Left cardiac atrium (tissue), 4 donors: ENCODE measurements at places on chromosomes 12 and 14.
A peak's percentile ranks its signal among the peaks of the same experiment; 100 is the strongest.

- no peak for DNase-seq
Measured at GRCh38 chr12:32261638-32262037, 137.7 kb upstream of the FGD4 start.

GRCh38 chr14:54652605-54653052, 85.7 kb downstream of the SAMD4A start:
- DNase-seq, result peak; percentile 76

GRCh38 chr12:25712169-25712568, 159.1 kb upstream of the LMNTD1 start:
- DNase-seq, result no peak

- no peak for DNase-seq
Measured at GRCh38 chr12:50200552-50201273, 33.5 kb upstream of the CERS5 start.

DNA sequence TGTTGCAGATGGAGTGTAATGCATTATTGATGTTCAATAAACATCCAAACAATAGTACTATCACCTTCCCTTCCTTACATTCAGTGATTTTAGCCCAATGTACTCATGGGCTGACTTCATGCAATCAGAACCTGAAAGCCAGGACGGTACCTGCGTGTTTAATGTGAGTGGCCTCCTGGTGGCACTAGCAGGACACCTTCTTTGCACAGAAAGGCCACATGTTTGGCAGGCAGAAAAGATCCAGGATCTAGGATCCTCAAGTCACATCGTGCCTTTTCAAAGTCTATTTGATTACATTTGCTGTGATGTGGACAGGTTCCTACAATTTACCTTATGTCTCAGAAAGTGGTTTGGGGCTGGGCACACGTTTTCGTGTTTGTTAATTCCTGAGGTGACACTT, 82.9 kb downstream of the NEDD1 start:
- no peak for DNase-seq

GRCh38 chr14:96564389-96564788, 62.2 kb downstream of the PAPOLA start:
- DNase-seq, result no peak

DNA sequence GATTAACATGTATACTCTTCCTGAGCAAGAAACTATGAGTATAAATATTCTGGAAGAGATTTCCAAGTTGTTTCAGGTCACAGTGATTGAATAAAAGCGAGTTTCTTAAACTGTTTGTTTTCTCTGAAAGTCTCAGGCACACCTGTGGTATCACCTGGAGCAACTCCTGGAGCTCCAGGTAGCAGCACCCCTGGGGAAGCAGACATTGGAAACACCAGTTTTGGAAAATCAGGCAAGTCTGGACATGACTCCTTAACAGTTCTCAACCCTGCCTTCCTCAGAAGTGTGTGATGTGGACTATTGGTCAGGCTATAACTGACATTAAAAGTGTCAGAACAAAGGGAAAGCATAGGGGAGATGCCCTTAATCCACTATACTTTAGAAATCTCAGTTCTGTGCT, 217.6 kb upstream of the CNTN1 start:
- no peak for DNase-seq

DNA sequence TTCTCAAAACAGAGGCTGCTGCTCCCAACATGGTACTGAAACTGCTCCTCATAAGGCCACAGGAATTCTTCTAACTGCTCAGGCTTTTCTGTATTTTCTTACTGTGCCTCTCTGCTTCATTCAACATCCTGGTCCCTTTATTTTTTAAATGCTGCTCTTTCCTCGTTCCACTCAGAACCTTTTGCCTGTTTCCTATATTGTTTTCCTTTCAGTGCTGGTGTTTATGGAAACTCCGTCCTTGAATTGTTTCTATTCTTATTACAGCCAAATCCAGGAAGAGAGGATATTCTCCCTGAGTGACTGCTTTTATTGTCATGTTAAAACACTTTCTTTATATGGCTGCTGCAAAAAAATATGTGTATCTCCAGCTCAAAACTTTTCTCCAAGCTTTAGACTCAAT, 173.0 kb upstream of the E2F7 start:
- DNase-seq, result no peak

GRCh38 chr14:86299994-86300393, 770.0 kb downstream of the FLRT2 start:
- no peak for DNase-seq

DNA sequence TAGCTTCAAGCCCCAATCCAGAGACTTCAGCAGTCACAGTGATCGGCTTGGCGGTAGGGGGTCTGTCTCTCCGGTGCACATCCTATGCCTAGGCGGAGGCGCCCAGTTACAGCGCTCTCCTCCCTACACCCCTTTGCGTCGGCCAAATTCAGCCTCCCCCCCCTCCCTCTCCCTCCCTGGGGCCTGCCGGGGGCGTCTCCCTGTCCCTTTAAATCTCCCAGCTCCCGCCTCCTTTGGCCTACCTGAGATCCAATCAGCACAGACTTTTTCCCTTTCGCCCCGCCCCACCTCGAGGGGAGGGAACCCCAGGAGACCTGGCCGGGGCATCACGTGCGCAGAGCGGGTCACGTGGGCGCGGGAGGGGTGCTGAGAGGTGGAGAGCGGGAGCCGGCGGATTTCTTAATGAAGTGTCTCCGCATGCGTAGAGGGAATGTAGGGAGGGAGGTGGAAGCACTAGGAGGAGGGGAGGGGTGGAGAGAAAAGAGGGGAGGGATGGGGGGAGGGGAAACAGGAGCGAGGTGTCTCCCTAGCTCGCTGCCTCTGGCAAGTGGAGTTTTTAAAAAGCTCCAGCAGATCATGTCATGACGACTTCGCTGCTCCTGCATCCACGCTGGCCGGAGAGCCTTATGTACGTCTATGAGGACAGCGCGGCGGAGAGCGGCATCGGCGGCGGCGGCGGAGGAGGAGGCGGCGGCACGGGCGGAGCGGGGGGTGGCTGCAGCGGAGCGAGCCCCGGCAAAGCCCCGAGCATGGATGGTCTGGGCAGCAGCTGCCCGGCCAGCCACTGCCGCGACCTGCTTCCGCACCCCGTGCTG, at the start of gene HOXC13:
HOXC13 (plus strand) TSS at position 506 of the 815 bp plus-strand sequence; CDS start at position 582, 76 bp downstream.
- DNase-seq, result no peak

GRCh38 chr12:123089631-123090353, 61.1 kb downstream of the PITPNM2 start:
- no peak for DNase-seq

GRCh38 chr12:1880876-1881275, 37.6 kb downstream of the CACNA2D4 start:
- DNase-seq, result no peak

DNA sequence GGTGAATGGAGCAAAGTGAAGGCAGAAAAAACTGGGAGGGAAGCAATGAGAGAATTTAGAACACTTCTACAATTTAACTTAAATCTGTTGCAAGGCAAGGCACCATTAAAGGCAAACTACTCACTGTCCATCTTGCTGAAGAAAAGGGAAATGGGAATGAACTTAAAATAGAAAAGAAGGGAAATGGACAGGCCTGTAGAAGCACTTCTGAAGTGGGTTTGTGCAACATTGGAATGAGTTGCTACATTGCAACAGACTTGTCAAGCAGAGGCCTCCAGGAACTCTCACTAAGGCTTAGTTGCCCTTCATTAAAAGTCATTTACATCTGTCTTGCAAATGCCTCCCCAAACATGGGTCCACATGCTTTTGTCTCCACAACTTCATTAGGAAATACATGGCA, 13.7 kb upstream of the OR10AD1 start:
- DNase-seq, result no peak

GRCh38 chr12:25364529-25365339, 114.0 kb upstream of the KRAS start:
- no peak for DNase-seq

GRCh38 chr12:53219956-53220693, 11.9 kb downstream of the RARG start:
- peak; percentile 73 for DNase-seq

DNA sequence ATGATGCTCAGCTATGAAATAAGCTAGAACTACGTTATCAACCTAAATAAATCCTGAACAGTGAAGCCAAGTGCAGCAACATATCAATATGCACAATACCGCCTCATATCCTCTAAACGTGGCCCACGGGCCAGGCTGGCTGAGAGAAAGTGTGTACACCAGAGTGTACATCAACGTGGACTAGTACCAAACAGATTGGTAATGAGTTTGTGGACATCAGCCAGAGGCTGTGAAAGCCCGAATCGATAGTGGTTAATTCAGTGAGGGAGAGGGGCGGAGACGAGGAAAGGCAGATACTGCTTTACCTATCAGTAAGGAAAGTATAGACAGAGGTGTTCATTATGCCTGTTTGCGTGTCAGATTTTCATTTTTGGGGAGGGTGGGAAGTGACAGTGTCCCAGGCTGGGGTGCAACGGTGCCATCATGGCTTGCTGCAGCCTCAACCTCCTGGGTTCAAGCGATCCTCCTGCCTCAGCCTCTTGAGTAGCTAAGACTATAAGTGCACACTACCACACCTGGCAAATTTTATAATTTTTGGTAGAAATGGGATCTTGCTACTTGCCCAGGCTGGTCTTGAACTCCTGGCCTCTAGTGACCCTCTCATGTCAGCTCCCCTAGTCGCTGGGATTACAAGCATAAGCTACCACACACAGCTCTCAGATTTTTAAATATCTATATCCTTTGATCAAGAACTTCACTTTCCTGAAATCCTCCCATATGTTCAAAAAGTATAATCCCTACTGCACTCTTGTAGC, 50.1 kb downstream of the ANAPC7 start:
- no peak for DNase-seq

- DNase-seq, result no peak
Measured at GRCh38 chr12:68065687-68066086, 76.4 kb downstream of the IFNG-AS1 start.

- no peak for DNase-seq
Measured at GRCh38 chr14:58455593-58456265, 28.2 kb downstream of the KIAA0586 start.

DNA sequence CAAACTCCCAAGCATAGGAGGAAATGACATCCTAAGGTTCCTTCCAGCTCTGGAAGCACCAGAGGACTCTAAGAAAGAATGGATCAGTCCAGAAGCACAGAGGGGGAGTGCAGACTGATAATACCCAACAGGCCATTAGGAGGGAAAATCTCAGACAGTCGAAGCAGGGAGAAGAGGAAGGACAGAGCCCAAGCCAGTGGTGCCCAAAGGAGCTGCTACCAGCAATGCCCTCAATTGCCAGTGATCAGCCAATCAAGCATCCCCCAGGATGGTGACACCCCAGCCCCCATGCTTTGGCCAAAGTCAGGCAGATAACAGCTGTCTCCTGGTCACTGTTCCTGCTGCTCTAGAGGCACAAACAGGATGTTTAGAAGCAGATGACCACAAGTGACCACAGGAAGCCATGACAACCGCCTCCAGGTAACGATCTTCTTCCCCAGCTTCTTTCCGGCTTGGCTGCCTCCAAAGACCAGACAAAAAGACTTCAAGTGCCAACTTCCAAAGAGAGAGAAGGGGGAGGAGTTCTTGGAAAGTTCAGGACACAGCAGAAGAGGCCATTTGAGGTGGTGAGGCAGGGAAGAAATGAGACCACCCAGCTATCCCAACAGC, 16.2 kb downstream of the PXN start:
- no peak for DNase-seq

DNA sequence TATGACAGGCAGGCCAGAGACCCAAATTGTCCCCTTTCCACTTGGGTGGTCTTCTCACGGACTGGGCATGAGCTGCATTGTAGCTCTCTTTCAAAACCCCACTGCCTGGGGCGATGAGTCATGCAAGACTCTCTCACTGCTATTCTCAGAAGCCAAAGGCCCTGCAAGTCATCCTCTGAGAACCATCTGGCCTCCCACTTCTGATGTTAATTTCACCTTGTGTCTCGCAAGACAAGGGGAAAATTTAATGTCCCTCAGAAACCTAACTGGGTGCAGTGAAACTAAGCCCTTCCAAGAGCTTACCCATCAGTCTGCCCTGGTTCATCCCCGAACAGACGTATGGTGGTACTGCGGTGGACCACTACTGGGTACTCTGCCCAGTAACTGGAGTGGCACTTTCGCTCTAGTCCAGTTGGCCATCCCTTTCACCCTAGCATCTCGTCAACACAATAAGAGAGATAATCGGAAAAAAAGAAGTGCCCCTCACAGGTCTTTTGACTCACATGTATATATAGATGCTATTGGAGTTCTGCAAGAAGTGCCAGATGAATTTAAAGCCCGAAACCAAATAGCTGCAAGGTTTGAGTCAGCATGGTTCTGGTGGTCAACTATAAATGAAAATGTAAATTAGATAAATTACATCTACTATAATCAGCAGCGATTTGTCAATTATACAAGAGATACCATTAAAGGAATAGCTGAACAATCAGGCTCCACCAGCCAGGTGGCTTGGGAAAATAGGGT, 31.3 kb upstream of the LALBA start:
- no peak for DNase-seq

DNA sequence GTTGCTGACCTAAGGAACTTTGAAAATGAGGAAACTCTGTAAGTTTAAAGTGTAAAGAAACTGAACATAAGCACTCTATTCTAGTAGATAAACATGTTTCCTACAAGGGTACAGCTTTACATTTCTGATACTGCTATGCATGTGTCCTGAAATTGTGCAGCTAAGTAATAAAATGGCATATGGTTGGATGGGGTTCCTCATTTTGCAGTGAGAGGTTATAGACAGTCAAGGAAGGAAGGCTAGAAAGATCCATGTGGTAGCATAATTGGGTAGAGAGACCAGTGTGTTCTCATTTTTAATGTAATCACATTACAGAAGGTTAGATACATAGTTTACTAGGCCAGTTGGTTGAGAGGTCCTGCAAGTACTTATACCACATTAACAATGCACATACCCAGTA, 477.0 kb downstream of the TMEM121 start:
- no peak for DNase-seq

DNA sequence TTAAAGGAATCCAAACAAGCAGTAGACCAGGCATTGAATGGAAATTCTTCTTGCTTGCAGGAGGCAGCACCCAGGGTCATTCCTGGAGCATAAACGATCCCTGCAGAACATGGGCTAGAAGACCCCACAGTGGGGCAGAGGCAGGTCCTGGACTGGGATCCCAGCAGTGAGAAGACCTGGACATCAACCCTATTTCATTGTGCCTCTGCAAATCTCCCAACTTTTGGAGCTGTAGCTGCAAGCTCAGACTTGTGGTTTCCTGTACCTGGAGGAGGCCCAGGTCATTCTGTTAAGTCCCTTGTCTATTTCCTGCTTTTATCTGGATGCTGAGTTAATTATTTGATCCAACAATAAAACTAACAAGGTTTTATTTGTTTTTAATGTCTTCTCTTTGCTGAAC, 61.7 kb downstream of the CALM1 start:
- DNase-seq, result no peak

DNA sequence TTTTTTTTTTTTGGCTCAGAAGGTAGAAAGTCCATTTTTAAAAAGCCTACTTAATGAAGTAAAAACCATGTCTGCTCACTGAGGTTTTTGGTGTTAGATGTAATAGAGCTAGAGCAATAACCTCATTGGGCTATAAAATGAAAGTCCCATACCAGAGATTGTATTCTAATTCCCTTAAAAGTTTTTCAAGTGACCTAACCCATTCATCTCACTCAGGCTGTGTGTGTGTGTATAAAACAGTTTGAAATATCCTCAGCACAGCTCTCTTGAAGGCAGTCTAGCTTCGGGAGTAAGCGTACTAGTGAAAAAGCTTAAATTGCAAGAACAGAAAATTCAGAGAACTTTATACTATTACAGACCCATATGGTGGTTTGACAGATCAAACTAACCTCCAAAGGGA, 313.8 kb downstream of the CEP128 start:
- DNase-seq, result no peak

GRCh38 chr12:6275928-6276887, 34.3 kb upstream of the PLEKHG6 start:
- no peak for DNase-seq
